ENCODE measurements at places on chromosomes 12 and 14.

GRCh38 chr12:118706437-118706836 is 274.9 kb upstream of the SRRM4 start:
- no peak for DNase-seq

GRCh38 chr14:91118511-91119068 is 4.7 kb downstream of the DGLUCY start:
- DNase-seq = no peak

- DNase-seq = no peak
Observed at GRCh38 chr14:102315121-102315520, 4.4 kb upstream of the ZNF839 start.

GRCh38 chr14:95007921-95008320 is 149.4 kb downstream of the DICER1 start:
- no peak for DNase-seq

- no peak for DNase-seq
Observed at GRCh38 chr14:23725528-23725927, 89.4 kb downstream of the DHRS2 start.

GRCh38 chr12:70660620-70661219 is 23.5 kb upstream of the PTPRB start:
- peak; percentile 78 for DNase-seq

DNA sequence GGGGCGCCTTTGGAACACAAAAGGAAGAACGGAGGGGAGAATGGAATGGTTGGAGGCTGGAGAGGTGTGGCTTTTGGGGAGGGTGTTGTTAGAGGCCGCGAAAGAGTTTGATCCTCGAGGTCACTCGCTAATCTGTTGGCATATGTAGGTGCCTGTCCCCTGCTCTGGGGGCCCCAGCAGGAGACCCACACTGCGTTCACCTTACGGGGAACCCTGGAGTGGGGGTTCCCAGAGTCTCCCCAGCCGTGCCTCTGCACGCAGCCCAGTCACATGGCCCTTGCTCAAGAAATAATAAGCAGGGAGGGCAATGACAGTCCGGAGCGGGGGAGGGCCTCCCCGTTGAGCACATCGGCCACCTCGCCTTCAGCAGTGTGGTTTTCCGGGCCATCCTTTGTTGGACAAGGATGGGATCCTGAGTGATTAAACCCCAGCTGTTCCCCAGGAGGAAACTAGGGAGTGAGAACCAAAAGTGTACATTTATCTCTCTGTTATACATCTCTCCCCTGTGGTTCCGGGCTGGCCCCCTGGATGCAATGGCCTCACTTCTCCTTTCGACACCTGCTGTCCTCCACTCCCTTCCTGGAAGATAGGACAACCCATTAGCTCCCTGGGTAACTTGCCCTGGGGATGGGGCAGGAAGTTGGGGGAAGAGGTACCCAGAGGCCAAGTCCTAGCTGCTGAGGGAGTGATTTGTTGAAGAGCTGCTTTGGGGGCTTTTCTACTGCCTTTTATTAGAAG is 1.3 kb downstream of the PLEKHG3 start:
- DNase-seq = no peak

DNA sequence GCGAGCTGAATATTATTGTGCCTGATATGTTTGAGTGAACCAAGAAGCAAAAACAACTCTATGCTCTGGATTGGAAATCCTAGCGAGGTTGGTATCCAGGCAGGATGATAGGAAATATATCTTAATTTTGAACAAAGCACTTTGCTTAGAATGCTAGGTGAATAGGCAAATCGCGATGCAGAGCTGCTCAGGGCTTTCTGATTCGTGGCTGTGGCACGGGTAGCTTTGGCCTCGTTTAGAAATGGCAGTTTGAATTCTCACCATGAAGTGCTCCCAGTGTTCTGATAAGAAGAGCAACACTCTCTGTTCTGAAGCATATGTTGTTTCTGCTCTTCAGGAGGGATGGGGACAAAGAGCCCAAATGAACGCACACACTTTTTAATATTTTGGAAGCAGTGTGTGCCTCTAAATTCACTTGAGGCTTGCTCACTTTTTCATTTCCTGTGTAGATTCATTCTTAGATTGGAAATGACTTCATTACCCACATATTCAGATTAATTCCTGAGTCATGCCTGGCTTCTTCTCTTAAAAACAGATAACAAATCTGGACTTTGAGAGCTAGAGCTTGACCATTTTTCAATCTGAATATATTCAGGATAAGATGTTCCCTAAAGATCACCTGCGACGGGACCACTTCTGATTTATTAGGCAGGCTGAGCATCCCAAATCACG is 200.9 kb downstream of the RPAP3 start:
- DNase-seq = peak; percentile 59

DNA sequence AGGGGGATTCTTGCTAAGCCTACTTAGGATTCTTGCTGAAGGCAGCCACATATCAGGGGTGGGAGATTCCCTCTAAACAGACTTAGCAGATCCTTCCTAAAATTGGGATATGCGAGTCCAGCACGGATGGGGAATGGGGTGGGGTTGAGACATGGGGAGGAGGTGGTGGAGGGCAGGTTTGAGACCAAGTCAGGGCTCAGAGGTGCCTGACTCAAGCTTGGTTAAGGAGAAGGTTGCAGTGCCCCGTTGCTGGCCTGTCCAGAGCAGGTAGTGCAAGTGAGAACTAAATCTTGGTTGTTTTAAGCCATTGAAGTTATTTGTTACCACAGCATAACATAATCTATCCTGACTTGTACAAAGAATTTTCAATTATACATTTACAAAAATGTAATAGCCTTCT is 359.7 kb downstream of the AACS start:
- no peak for DNase-seq

GRCh38 chr14:29528889-29529288 is 398.8 kb downstream of the PRKD1 start:
- DNase-seq = no peak

- DNase-seq = no peak
Observed at GRCh38 chr12:128852885-128853599, at the start of gene GLT1D1. TSS of gene GLT1D1 (plus strand) at chr12:128853478. CDS start at chr12:128853582, 104 bp downstream.

GRCh38 chr12:30870491-30871265 is 55.9 kb upstream of the TSPAN11 start:
- DNase-seq = no peak

- no peak for DNase-seq
Observed at GRCh38 chr12:89129167-89129870, 223.0 kb downstream of the DUSP6 start.

- DNase-seq = no peak
Observed at GRCh38 chr14:39555749-39556148, 123.5 kb upstream of the FBXO33 start.

GRCh38 chr12:24255920-24256665 is 306.6 kb upstream of the SOX5 start:
- no peak for DNase-seq

DNA sequence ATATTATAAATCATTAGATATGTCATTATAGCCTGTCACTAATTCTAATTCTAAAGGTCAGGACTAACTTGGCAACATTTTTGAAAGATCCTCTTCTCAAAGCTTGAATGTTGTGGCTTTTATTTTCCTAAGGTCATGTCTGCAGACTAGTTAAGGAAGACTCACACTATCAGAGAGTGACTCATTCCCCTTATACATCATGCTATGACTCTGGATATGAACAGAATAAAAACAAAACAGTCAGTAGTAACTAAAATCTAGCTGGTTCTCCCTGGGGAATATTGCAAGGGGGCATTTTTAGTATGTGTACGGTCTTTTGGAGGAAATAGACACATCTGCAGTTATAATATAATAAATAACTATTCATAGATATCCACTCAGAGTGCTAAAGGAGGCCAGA is 170.6 kb downstream of the SLC2A13 start:
- no peak for DNase-seq

DNA sequence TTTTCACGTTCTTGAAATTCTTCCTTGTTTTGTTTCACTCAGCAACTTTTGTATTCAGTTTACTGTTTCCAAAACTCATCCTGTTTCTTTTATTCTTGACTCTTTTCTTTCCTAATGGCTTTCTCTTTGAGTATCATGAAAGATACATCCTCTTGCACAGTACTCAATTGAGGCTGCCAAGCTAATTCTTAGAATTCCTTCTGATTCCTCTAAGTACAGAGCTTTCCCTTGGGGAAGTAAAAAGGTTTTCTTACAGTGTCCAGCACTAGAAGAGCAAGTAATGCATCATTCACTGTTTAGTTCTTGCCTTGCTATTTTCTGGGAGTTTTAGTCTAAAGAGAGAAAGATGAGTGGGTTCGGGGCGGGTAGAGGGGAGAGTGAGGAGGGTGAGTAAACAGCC is 154.1 kb downstream of the NEDD1 start:
- no peak for DNase-seq

DNA sequence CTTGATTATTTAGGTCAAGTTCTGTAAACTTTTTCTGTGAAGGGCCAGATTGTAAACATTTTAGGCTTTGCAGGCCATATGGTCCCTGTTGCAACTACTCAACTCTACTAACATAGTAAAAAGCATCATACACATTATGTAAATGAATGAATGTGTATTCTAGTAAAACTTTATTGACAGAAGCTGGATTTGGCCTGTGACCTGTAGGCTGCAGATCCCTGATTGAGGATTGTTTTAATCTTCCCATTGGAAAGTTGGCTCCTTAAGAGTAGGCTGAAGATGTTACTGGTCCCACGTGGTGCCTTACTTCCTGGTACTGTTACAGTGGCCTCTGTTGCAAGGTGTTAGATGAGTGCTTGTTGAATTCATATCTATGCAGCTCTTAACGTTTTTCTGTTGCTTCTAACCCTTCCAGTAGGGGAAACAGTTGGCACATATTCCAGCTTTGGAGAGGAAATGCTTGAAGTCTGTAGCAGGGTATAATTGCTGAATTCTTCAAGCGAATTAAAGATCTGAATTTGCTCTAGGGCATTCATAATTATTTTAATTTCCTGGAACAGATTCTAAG is 133.6 kb upstream of the DNM1L start:
- DNase-seq = no peak

DNA sequence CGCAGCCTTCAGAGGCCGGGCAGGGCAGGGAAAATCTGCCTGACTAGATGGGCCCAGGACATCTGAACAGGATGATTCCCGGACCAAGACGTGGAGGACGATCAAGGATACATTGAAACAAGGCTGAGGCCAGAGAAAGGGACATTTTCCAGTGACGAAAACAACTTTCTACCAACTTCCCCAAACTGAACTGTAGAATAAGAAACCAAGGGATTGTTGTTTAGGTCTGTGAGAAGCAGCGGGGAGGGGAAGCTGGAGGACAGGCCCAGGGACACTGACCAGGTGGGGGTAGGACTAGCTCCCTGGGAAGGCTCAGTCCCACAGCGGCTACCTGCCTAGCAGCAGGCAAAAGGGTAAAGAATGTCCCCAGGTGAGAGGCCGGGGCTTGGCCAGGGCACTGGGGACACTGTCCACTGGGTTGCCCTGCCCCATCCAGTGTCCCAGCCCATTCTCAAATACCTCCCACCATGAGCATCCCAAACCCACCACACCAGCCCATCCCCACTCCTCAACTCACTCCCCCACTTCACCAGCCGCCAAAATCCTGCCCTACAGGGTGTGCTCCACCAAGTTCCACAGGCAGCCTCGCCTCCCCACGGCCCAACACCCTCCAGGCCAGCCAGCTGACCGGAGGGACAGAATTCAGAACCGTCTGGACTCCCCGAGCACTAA is 995 bp downstream of the TNFRSF1A start:
- no peak for DNase-seq

- no peak for DNase-seq
Observed at GRCh38 chr12:24537083-24537860, 411.6 kb downstream of the BCAT1 start.

GRCh38 chr14:20632448-20632830 is 9.1 kb downstream of the OR6S1 start:
- no peak for DNase-seq

DNA sequence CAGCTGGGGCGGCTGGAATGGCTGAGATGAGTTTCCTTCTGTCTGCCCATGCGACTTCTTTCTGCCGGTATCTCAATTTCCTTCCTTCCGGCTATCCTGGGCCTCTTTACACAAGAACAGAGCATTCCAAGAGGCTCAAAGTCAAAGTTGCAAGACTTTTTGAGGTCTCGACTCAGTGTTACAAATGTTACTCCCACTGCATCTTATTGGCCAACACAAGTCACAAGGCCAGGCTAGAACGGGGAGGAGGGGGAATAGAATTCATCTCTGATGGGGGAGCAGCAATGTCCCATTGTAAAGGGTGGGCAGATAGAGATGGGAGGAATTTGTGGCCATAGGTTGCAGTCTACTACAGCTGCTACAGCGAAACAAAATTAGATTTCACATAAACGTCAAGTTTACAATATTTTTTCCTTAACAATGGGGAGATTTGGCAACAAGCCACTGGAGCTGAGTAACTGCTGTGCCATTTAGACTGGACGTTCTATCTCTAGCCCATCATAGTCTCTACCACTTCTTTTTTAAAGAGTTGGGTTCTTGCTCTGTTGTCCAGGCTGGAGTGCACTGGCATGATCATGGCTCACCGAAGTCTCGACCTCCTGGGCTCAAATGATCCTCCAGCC is 9.5 kb upstream of the NYNRIN start:
- no peak for DNase-seq

- DNase-seq = no peak
Observed at GRCh38 chr14:104133496-104133895, 4.9 kb upstream of the KIF26A start.

DNA sequence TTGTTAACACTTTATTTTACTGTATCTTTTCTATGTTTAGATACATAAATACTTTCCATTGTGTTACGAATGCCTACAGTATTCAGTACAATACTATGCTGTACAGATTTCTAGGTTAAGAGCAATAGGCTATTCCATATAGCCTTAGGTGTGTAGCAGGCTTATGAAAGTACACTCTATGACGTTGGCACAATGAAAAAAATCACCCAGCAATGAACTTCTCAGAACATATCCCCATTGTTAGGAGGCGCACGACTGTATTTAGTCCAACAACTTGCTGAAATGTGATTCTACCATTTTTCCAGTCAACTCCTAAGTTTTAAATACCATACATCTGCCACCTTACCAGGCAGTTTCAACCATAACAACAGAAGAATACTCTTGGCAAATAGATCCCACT is 1.8 kb downstream of the PARP11 start:
- DNase-seq = no peak
